ENCODE measurements at places on chromosomes 2 and 18.
A peak's percentile ranks its signal among the peaks of the same experiment; 100 is the strongest.

DNA sequence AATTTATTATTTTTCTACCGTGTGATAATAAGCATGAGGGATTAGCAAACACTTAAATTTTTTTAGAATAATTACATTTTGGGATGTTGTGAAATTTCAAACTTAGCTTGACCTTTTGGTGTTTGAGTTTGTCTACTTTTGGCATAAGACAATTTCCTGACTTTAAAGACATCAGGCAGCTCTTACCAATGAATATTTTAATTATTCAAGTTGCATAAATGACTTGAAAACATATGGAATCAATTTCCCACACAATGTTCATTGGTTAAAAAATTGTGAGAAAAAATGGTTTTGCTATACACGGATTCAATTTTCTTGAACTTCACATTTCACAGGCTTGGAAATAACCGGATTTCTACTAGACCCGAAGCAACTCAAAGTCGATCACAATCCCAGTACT is 243.4 kb downstream of the IKZF2 start:
- DNase-seq, result no peak

GRCh38 chr2:46361920-46362666 is 64.9 kb downstream of the EPAS1 start:
- no peak for DNase-seq

DNA sequence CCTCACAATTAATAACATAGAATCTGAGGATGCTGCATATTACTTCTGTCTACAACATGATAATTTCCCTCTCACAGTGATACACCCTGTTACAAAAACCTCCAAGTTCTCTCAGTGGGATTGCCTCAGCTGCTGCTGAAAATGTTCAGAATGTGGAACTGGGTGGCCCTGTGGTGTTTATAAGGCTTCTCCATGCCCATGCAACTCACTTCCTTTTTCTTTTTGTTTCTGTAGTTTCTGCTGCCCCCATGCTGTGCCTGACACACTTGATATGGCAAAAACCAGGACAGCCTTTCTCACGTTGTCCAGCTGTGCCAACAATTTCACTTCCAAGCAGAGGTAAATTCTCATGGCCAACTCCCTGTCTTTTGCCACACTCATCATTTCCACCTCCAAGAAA is 206.2 kb downstream of the RPIA start:
- no peak for DNase-seq

GRCh38 chr2:850429-850828 is 100.2 kb upstream of the SNTG2 start:
- no peak for DNase-seq

DNA sequence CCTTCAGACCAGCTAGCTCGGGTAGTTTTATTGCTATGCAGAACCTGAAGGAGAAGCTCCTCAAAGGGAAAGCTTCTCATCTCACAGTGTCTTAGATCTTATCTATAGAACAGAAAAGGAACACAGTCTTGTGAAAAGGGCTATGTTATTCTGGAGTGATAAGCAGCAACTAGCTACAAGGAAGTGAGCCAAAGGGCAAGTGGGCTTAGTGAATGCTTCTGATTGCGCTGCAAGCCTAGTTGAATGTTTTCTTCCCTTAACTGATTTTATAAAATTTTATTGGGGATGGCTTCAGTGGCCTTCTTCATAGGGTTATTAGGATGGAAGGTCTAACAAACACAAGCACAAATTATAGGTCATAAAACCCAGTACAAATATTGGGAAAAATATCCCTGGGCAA is 400.1 kb downstream of the PARD3B start:
- no peak for DNase-seq

GRCh38 chr2:40741532-40741931 is 289.6 kb upstream of the SLC8A1 start:
- DNase-seq, result no peak

DNA sequence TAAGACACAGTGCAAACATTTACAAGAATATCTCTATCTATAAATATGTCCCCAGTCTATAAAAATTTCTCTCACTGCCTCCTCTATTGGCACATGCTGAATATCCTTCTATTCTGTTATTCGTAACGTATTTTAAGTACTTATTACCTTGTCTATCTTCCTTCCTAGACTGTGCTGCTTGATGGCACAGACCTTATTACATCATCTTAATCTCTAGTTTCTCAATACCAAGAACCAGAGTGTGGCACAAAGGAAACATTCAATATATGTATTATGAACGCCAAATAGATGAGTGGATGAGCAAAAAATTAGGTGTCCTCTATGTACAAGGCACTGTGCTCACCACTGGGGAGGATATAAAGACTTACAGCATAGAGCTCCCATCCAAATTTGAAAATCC is 282.8 kb downstream of the NBAS start:
- DNase-seq, result no peak

GRCh38 chr2:205177546-205177945 is 504.8 kb upstream of the NRP2 start:
- DNase-seq, result no peak

- DNase-seq, result no peak
Measured at GRCh38 chr18:6711467-6711866, 18.0 kb upstream of the ARHGAP28 start.

DNA sequence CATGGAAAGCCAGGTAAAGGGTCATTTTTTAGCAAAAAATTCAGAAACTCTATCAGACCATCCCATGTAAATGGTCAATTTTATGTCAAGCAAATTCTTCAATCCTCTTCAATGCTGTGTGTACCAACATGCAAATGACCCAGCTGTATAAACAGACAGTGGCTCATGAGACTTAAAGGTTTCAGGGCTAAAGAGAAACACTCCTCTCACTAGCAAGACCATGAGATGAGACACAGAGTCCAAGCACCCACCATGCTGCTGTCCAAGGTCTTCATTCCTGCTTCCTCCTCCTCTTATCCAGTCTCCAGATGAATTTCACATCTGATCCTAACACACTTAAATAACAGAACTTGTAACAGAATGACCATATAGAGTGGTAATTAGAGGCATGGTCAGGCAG is 30.8 kb upstream of the ONECUT2 start:
- DNase-seq, result no peak

DNA sequence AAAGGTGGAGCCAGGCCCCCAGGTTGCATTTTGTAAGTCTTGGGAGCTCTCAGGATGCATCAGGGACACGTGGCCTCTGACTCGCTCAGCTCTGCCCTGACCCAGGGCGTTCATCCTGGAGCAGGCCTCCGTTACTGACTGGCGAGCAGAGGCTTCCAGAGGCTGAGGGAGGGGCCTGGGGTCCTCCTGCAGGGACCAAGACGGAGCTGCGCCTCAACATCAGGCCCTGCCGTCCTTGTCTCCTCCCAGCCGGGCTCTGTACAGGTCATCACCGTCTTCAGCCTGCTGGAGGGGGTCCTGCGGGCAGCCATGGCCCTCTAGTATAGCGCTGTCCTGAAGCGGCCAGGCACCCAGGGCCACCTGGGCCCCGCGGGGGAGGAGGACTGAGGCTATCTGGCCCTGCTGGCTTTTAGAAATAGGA is 10.2 kb upstream of the ALPP start:
- peak; percentile 64 for DNase-seq

GRCh38 chr18:67519592-67519991 is 3.1 kb upstream of the DSEL start:
- DNase-seq, result no peak

DNA sequence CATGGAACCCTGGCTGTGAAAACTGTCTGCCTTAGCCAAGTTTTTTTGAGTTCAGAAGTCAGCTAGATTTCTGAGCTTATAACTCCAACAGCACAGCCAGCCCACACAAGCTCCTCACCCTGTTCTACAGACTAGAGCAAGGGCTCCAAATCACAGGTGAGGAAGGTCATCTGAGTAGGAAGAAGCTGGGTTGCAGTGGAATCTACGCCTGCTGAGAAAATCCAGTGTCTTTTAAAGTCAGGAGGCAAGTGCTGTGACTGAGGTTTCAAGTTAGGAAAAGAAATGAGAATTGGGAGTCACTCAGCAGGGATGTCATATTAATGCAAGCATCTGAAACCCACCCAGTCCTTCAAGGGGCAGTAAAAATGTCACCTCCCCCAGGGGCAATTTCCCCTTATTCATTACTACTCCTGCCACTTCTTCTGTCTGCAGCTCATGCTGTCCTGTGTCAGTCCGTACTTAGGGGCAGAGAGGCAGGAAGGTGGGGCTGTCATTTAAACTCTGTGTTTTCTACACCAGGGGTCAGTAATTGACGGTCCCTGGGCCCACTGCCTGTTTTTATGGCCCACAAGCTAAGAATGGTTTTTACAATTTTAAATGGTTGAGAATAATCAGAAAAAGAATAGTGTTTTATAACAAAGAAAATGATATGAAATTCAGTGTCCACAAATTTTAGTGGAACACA is 551.1 kb downstream of the BCL11A start:
- no peak for DNase-seq

DNA sequence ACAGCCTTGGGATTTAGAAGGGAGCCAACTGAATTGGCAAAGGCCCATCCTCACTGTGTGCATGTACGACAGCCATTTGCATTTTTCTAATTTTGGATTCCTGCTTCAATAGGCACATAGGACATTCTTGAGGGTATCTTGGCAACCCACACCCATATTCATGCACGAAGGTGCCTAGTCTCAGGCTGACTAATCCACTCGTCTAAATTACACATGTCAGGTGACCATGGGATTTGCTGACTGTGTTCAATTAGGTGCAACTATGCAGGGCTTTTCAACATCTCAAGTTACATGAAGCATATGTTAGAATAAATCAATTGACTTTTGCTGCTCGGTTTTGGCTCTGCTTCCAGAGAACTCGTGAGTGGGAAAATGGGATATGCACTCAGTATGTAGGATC is 249.7 kb downstream of the SP3 start:
- no peak for DNase-seq

GRCh38 chr2:219448776-219449341 is 14.2 kb downstream of the SPEG start:
- no peak for DNase-seq

GRCh38 chr18:22324191-22325131 is 93.3 kb downstream of the CTAGE1 start:
- DNase-seq, result no peak

DNA sequence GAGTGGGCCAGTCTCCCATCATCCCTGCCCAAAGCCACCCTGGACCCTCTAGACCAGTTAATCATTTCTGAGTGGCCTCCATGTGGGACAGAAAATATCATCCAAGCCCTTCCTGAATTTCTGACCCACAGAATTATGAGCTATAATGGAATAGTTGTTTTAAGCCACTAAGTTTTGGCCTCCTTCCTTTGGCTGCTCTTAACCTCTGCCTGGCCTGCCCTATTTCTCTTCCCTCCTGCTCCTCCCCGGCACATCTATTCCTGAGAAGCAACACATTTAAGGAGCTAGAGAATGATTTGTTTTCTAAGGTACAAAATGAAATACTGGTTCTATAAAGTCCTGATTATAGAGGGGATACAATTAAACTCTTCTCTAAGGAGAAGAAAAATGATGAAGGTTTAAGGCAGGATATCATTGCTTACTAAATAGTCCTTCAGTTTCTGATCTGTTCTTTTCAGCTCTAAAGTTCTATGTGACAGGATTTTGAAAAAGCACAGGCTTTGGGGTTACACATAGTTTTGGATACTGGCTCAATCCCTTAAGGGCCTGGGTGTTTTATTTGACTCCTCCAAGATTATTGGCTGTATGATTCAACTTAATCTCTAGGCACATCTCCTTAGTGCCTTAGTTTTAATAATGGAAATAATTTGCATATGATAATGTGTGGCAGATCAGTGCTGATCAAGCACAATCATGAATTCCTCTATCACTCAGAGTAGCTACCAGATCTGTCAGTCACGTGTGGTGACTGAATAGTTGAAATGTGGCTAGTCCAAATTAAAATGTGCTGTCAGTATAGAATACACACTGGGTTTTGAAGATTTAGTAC is 240.3 kb downstream of the VAPA start:
- no peak for DNase-seq

GRCh38 chr2:224042191-224042696 is 3.2 kb upstream of the SERPINE2 start:
- DNase-seq, result no peak

DNA sequence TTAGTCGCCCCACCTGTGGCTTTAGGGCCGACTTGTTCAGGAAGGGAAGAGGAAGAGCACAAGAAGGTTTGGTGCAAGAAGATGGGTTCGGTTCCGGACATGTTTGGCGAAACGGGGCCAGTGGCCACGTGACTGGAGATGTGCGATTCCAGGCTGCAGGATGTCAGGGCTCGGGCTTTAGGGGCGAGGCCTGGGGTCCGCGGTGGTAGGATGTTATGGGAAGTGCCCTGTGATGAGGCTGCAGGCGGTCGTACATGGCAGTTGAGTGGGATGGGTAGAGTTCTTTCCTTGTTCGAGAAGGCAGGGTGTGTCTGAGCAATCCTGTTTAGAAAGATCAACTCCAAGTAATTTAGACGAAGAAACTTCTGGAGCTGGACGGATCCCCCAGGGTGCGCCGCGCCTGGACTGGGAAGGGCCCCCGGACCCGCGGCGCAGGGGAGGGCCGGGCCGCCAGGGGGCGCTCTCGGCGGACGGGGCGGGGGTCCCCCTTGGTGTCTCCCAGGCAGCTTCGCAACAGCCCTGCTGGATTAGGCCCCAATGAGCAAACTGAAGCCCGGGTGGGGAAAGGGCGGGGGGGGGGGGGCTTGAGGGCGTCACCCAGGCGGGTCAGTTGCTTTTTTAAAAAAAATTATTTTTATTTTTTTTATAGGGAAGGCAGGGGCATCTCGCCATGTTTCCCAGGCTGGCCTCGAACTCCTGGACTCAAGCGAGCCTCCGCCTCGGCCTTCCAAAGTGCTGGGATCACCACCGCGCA is 17.2 kb upstream of the SDC1 start:
- DNase-seq, result no peak

GRCh38 chr18:46899274-46899948 is 17.9 kb downstream of the PIAS2 start:
- no peak for DNase-seq

DNA sequence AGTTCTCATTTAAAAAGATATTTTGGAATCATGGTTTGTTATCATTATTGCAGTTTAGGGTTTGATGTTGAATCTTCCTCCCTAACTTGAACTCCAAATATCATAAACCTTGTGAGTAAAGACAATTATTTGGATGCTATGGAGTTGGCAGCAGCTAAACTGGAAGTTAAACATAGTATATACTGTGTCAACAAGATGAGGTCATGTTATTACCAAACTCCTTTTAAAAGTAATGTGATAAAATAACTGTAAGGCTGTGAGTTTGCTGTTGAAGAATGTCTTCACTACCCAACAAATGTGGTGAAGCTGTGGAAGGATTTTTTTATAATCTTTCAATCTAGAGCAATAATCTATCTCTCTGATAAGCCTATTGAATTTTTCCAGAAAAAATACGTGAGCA is 16.0 kb downstream of the DNAH6 start:
- no peak for DNase-seq
